ENCODE measurements at places on chromosomes 1 and 21. TPM values are rescaled to one million over a fixed set of nuclear protein-coding genes. Genes with fewer than 3 reads are reported as not detected.

- DNase-seq: no peak
These were observed 7.0 kb downstream of the CC2D1B start for GRCh38 chr1:52358851-52359497.

AIM2 gene
- 0.18 TPM for polyA plus RNA-seq

GRCh38 chr1:210446479-210446878 is 117.8 kb downstream of the HHAT start:
- DNase-seq: no peak

- no peak for DNase-seq
These were observed 164.2 kb upstream of the C1orf21 start for GRCh38 chr1:184222652-184223052.
